ENCODE measurements at places on chromosomes 3 and 15.

DNA sequence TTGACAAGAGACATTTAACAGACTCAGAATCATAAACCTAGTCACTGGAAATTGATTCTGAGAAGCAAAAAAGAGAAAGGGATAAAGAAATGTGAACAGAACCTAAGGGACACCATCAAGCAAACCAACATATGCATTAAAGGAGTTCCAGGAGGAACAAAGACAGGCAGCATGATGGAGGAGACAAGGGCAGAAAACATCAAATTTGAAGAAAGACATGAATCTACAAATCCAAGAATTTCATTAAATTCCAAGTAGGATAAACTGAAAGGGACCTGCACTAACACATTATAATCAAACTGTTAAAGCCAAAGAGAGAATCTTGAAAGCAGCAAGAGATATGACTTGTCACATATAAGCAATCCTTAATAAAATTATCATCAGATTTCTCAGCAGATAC lies 122.3 kb downstream of the STT3B start:
- DNase-seq: no peak

DNA sequence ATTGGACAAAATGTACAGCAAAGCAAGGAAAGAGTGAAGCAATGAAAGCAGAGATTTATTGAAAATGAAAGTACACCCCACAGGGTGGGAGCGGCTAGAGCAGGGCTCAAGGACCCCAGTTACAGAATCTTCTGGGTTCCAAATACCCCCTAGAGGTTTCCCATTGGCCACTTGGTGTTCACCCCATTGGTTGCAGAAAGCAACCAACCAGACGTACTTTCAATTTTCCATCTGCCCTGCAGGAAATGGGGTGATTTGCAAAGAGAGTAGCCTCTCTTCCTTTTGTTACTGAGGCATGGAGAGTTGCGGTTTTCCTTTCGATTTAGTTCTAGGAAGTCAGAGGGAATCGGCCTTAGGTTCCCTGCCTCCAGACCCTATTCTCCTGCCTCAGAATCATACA lies 2.4 kb downstream of the PML start:
- DNase-seq: no peak

- DNase-seq: no peak
Observed at GRCh38 chr3:194851254-194851653, 165.6 kb downstream of the FAM43A start.

DNA sequence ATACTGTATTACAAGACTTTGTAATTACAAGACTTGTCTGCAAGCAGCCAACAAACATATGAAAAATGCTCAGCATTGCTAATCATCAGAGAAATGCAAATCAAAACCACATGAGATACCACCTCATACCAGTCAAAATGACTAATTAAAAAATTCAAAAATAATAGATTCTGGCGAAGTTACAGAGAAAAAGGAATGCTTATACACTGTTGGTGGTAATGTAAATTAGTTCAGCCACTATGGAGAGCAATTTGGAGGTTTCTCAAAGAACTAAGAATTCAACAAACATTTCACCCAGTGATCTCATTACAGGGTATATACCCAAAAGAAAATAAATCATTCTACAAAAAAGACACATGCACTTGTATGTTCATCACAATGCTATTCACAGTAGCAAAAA lies 617.5 kb upstream of the CCDC54 start:
- no peak for DNase-seq

DNA sequence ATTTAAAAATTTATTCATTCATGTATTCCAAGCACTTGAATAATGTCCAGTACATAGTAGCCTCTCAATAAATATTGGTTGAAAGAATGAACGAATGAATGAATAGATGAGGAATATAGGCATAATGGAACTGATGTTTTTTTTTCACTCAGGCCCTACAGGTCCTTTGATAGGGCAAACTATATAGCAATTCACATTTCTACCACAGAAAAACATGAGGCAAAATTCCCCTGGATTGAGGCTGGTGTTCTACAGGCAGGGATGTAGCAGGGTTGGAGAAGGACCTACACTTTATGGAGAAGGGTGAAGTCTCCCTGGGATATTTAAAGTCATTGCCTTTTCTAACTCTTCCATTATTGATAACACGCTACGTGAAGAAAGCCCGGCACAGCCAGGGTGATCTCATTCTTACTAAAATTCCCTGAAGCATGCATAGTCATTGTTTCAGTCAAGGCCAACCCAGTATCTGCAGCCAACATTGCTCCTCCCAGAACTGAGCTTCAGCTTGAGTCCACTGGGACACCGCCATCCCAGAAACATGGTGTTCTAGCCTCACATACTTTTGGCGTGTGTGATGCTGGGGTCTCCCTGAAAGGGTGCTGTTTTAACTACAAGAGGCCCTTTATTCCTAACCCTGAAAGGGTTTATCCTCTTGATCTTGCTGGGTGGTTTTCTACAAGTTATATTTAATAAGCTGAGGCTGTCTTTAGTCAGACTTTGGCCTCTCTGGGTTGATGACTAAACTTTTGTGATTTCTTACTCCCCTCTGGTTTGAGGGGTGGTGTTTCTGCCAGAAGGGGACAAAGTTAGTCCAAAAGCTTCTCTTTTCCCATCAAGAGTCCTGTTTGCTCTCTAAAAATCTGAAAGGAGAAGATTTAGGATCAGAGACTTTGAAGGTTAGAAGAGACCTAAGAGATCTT lies 25.9 kb upstream of the FBN1 start:
- DNase-seq: no peak

DNA sequence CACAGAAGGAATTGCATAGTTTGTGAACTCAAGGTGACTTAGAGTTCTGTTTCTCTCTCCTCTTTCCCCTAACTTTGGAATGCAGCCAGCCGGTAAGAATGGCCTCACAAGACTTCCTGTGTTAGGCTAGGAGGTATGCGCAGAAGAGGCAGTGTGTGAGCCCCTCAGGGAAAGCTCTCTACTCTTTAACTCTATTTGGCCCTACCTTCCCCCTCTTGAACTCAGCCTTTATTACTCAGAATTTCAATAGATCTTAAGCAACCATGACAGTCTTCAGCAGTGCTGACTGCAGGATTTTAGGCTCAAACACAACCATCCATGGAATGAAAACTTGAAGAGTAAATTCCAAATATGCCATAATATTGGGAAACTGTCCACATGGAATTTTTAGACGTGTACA lies 209.5 kb downstream of the DTWD1 start:
- DNase-seq: no peak

- no peak for DNase-seq
Observed at GRCh38 chr3:177776661-177777101, 579.4 kb upstream of the TBL1XR1 start.

DNA sequence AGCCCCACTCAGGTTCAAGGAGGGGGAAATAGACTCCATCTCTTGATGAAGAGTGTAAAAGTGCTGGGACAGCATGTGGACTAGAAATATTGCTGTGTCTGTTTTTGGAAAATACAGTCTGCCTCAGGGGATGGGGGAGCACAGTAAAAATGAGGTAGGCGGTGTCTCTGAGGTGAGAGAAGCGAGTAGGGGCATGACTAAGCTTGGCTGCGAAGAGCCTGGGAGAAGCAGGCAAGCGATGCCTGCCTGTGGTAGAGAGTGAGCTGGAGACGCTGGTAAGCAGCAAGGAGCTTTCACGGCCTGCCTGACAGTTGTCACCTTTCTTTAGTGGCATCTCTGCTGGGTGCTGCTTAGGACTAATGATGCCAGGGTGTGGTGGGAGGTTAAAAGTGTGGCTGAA lies 49.0 kb upstream of the DCLK3 start:
- DNase-seq: no peak

GRCh38 chr15:77002436-77002835 lies 7.5 kb downstream of the PSTPIP1 start:
- no peak for DNase-seq

All from SK-N-SH (cell line).